ENCODE measurements at places on chromosomes 1 and 21.

- no peak for DNase-seq
Measured at GRCh38 chr1:163668472-163668871, 346.7 kb downstream of the NUF2 start.

GRCh38 chr1:1558591-1558990, 16.1 kb downstream of the SSU72 start:
- no peak for DNase-seq

DNA sequence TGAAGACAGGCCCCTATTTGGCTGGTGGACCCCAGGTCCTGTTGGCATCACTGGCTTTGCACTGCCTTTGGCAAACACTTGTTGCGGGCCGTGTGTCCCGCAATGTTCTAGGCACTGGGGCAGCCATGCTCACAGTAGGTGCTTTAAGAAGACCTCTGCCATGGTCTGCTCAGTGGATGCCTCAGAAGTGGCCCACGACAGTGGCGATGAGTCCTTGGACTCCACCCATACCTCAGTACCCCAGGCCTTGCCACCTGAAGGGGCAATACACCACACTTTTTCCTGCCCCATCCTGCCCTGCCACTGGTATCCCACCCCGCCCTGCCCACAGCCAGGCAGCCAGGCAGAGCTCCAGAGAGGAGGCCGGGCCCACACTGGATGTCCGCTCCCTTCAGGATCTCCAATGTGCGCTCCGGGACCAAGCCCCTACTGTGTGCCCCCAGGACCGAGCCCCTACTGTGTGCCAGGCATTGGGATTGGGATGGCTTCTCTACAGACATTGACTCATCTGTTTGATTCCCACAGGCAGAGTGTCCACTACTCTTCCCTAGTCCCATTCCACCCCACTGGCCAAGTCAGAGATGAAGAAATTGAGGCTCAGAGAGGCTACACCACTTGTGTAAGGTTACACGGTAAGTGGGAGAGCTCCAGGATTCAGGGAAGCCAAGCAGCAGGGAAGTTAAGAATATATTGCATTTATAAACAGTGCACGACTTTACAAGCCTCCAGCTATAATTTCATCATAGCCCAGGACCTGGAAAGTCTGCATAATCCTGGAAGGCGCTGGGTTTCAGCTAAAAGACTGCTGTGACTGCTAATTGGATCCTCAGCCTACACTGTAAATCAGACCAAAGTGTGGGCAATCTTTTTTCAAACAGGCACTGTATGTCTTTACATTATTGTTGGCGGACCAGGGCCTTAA, 101.6 kb downstream of the DMRTB1 start:
- no peak for DNase-seq

DNA sequence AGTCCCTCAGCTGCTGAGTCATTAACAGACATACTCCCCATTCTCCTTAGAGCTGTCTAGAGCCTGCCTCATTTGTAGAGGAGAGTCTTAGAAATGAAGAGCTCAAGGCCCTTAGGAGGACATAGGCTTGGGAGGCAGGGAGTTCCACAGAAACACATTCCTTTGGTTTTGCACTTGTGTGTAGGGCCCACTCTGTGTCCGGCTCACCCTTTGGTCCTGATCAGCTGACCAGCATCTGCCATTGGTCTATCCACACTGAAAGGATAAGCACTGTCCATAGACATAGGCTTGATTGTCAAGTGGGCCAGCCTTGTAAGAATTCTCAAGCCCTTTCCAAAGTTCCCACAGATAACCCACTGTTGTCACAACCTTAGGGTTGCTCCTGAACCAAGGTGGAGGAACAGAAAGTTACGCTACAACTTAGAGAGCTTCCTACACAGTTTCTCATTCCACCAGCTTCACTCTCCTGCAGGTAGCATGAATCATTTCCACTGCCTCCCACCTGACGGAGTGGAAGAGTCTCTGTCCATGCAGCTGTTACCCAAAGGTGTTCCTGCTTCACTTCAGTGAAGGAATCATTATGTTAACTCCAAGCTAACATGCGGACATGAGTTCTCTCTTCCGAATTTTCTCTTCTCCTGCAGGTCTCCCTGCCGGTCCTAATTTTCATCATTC, 96.1 kb downstream of the TNFSF18 start:
- no peak for DNase-seq

- DNase-seq: no peak
Measured at GRCh38 chr1:22038036-22038435, 14.5 kb upstream of the CDC42 start.

- DNase-seq: no peak
Measured at GRCh38 chr1:229410692-229411433, 23.0 kb downstream of the ACTA1 start.

- no peak for DNase-seq
Measured at GRCh38 chr1:244409701-244410100, 42.0 kb downstream of the ADSS2 start.

DNA sequence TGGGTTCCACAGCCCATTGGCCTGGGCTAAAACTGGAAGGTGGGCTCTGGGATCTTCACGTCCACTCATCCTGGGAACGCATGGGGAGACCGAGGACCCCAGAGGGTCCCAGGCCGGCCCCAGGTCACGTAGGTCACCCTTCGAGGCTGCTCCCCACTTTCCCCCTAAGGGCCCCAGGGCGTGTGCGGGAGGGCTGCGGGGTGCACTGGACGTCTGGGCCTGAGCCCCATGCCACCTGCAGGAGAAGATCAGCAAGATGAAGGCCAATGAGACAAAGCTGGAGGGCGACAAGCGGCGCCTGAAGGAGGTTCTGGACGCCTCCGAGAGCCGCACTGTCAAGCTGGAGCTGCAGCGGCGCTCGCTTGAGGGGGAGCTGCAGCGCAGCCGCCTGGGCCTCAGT, 12.5 kb downstream of the MFAP2 start:
- DNase-seq: no peak

GRCh38 chr21:34630536-34631143, 15.7 kb upstream of the RCAN1 start:
- no peak for DNase-seq

GRCh38 chr1:17463991-17464390, 24.5 kb upstream of the RCC2 start:
- DNase-seq: no peak

GRCh38 chr1:16175610-16176553, 20.0 kb upstream of the EPHA2 start:
- DNase-seq: no peak

- DNase-seq: no peak
Measured at GRCh38 chr1:205186191-205186590, 25.3 kb downstream of the DSTYK start.

DNA sequence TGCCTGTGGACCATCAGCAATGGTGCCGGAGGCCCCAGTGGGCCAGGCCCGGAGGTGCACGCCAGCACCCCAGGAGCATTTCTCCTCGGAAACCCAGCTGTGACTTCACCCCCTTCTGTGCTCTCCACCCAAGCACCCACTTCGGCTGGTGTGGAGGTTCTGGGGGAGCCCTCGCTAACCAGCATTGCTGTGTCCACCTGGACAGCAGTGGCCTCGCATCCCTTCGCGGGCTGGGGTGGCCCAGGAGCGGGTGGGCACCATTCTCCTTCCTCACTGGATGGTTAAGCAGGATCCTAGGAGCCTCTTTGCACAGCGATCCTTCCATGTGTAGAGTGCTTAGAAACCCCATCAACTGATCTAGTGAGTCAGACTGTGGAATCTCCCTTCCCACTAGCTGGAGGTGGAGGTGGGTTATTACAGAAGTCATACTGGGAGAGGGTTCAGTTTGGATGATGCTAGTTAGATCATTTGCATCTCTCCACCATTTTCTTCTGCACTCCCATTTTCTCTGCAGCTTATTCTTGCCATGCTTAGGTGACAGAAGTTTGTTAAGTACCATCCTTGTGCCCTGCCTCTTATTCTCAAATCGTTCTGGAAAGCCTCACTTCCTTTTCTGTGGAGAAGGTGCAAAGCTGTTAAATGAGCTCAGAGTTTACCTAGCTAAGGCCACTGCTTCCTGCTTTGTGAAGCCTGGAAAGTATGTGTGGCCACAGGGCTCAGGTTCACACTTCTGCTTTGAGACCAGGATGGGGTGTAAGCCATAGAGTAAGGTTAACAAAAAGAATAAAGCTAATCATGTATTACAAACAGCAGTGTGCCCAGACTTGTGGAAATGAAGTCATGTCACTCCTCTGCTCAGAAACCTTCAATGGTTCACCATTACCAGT, 32.3 kb downstream of the TBX19 start:
- DNase-seq: no peak

- DNase-seq: no peak
Measured at GRCh38 chr21:38503583-38503982, 5.3 kb upstream of the ERG start.

DNA sequence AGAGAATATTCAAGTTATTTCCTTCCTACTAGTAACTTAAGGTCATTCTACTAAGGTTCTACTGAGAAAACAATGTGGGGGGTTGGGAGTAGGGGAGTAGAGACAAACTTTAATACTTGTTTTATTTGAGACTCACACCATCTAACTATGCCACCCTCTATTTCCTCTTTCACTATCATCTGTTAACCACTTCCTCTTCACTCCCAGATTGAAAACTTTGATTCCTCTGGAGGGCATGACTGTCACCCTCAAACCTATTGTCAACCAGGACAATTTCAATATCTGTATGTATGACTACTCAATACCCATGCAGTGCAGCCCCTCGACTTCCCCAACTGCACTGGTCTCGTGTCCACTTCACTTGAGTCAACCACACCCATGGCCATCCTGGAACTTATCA, 165.6 kb upstream of the POGK start:
- DNase-seq: no peak

GRCh38 chr1:25033828-25034705, 104.0 kb upstream of the RUNX3 start:
- DNase-seq: no peak

GRCh38 chr1:235024711-235025421, 103.8 kb downstream of the TOMM20 start:
- DNase-seq: no peak

- DNase-seq: no peak
Measured at GRCh38 chr1:95733031-95733430, 499.0 kb downstream of the RWDD3 start.

GRCh38 chr1:186923486-186923885, 94.7 kb downstream of the PLA2G4A start:
- DNase-seq: no peak

- no peak for DNase-seq
Measured at GRCh38 chr1:181073638-181074037, 14.9 kb upstream of the IER5 start.

DNA sequence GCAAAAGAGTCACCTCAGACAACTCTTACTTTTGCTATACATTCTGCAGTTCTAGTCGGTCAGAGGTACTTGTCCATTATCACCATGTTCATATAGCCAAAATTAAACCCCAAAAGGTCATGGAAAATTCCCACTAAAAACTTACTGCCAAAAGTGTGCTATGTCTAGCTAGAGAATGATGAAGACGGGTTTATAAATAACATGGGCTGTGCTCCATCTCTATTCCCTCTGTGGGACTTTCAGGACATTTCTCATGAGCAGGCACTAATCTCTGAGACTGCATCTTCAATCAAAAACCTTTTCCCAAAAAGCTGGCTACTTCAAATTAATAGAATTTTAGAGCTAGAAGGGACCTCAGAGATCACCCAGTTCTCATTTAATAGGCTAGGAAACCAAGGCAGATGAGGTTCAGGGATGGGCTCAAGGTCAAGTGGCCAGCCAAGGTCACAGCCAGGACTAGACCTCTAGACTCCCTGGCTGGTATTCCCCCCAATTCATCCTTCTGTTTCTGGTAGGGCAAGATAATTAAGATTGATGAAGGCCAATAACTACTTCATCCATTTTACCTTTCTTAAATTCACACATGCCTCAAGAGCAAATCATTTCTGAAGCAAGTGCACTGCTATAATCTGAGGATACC, 21.0 kb upstream of the MOB3C start:
- no peak for DNase-seq

- DNase-seq: no peak
Measured at GRCh38 chr1:50427818-50428779, 4.9 kb upstream of the DMRTA2 start.

DNA sequence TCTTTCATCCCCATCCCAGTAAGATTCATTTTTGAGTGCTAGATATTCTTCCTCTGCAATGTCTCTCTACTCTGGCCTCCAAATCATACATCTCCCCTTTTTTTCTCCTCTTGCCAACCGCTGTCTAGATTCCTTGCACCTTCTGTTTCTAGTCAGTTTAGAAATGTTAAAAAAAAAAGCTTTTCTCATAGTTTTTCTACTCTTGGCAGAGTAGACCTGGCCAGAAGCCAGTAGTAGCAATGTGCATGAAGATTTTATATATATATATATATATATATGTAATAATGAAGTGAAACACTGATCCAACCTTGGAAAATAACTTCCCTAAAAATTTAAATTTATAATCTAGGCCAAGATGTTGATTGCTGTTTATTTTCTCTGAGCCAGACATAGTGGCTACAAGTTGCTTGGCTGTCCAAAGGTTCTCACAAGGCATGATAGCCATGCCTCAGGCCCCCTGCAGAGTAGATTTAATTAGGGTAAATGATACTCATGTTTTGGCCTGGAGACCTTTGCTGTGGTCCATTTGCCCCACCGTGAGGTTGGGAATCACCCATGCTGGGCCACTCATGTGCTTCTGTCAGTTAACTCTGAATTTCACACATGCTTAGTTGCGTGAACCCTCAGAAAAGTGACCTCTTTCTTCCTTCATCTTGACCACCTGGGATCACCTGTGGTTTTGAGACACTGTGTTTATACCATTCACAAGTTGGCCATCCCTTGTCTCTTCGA, 103.4 kb upstream of the KCNE2 start:
- DNase-seq: no peak

GRCh38 chr1:114517348-114517747, 6.3 kb upstream of the TRIM33 start:
- DNase-seq: no peak

GRCh38 chr1:82836973-82837680, 1036.4 kb downstream of the ADGRL2 start:
- DNase-seq: no peak

DNA sequence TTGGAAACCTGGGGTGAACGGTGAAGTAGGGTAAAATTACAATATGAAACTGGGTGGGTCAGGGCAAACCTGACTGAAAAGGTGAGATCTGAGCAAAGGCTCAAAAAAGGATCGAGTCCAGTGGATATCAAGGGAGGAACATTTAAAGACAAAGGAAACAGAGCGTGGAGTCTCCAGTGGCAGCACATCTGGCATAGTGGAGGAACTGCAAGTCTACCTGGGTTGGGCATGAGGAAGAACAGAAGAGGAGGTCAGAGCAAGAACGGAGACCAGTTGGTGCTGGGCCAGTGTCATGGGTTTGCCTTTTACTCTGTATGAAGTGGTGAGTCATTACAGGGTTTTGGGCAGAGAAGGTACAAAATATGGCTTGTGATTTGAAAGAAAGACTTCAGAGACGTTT, 163.7 kb downstream of the NTPCR start:
- no peak for DNase-seq

- DNase-seq: no peak
Measured at GRCh38 chr1:245906207-245906606, 600.9 kb downstream of the SMYD3 start.

Data from stimulated activated CD4-positive, alpha-beta T cell treated with anti-CD3 and anti-CD28 coated beads, TNF-alpha, amount 100 ng/mL, for 48 hours (primary cell).